ENCODE measurements at places on chromosomes 7 and 10.

DNA sequence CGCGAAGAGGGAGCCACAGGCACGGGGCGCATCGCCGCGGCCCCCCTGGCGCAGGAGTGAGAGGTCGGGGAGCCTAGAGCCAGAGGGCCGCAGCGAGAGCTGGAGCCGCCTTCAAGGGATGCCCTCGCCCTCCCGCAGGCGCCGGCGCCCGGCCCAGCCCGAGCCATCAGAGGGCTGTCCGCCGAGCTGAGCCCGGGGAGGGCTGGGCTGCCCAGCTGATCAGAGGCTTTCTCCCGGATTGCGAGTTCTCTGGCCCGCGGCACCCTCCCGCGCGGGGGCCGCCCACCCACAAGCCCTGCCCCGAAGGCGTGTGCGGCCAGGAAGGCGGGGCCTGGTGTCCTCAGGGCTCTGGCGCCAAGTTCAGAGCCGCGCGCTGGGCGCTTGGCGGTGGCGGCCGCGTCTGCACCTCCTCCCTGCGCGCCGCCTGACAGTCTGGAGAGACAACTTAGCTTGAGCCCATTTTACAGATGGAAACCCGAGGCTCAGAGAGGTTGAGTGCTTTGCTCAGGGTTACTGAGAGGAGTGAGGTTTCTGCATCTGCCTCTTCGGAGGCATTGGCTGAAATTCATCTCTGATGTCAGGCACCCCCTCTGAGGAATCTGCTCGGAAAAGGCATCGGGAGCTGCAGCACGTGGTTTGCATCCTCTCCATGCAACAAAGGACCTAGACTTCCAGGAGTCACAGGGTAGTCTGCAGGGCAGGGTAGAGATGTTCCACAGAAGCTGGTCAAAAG, 3.8 kb upstream of the ANTXRL start:
- peak; percentile 91 for DNase-seq

DNA sequence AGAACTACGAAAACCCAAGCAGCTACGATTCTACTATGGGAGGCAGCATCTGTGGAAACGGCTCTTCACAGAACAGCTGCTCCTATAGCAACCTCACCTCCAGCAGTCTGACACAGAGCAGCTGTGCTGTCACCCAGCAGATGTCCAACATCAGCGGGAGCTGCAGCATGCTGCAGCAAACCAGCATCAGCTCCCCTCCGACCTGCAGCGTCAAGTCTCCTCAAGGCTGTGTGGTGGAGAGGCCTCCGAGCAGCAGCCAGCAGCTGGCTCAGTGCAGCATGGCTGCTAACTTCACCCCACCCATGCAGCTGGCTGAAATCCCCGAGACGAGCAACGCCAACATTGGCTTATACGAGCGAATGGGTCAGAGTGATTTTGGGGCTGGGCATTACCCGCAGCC, 81.6 kb upstream of the SAMD8 start:
- no peak for DNase-seq

DNA sequence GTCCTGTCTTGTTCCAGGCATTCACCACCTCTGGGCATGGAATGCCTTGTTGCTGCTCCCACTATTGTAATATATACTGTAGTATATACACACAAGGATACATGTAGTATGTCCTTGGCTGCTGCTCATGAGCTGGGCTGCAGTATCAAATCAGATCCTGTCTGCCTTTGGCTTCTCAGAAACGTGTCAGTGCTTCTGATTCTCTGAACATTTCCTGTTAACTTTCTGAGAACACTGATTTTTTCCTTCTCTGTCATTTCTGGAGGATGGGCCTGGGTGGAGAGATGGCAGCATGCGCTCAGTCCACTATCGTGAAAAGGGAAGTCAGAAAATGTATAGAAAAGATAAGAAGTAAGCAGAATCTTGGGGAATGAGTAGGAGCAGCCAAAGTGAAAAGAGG, 12.2 kb downstream of the SFTPA2 start:
- DNase-seq: no peak

DNA sequence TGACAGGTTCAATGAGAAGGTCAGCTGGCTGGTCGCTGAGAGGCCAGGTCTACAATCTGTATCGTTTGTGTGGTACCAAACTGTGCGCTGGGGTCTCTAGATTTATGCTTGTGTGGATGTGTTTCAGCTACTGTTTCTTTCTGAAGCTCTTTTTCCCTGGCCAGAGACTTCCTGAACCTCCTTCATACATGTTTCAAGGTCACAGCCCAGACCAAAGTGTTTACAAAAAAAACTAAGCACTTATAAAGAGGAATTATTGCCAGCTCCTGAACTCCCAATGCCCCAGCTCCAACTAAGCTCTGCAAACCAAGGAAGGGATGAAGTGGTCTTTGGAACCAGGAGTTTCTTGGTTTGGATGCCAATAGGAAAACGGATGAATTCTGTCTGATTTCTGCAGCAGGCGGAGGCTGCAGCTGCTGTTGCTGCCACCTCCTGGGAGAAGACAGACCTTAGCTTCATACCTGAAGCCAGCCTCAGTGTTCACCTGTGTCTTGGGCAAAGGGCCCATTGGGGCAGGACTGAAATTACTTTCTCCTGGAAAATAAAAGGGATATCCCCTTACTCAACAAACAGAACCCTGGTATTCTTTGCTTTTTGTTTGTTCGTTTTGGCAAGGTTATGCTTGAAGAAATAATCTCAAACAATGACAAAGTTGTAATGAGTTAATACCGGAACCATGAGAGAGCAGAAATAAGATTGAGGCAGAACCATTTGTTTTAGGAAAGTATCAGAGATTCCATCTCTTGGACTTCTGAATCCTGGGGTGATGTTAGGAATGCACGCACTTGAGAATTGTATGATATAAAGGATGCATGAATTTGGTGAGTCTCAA, 24.6 kb upstream of the MKLN1 start:
- no peak for DNase-seq

GRCh38 chr10:49600781-49601400, 9.2 kb upstream of the SLC18A3 start:
- no peak for DNase-seq

DNA sequence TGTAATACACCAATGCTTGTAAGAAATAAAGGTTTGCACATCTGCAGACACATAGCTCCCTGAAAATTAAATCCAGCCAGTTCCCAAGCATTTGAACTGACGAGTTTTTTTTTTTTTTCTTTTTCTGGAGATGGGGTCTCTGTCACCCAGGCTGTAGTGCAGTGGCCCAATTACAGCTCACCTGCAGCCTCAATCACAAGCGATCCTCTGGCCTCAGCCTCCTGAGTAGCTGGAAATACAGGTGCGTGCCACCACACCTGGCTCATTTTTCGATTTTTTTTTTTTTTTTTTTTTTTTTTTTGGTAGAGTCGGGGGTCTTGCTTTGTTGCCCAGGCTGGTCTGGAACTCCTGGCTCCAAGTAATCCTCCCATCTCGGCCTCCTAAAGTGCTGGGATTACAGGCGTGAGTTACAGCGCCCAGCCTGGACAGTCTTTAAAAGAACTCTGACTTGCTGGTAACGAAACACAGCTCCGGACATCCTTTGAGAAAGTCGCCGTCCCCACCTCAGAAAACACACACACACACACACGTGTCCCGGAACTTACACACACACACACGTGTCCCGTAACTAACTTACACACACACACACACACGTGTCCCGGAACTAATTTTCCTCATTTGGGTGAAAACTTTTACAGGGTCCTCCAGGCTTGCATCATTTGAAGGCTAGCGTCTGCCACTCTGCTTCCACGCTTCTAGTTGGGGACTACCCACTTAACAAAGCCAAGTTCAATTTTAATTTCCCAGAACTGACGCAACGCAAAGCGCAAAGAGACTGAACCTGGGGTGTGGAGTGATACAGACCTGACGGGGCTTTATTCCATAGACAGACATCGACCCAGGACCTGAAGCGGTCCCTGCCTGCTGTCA, 18.6 kb downstream of the OCM2 start:
- DNase-seq: peak; percentile 41

DNA sequence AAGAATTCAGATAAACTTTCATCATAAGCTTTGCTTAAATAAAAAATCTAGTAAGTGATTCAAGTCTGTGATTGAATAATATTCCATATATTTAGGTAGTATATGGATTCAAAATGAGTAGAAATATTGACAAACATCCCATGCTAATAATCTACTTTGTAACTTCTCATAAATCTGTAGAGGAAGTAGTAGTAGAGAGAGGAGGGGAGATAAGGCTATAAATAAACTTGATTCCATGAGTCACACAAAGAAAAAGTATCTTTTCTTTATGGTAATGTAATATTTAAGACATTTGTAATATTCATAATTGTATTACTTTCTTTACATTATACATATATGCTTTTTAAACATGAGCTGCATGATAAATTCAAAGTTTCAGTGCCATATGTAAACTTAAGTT, 25.6 kb upstream of the CD36 start:
- peak; percentile 48 for DNase-seq

- no peak for DNase-seq
Measured at GRCh38 chr10:72277340-72277995, 3.7 kb downstream of the DDIT4 start.

DNA sequence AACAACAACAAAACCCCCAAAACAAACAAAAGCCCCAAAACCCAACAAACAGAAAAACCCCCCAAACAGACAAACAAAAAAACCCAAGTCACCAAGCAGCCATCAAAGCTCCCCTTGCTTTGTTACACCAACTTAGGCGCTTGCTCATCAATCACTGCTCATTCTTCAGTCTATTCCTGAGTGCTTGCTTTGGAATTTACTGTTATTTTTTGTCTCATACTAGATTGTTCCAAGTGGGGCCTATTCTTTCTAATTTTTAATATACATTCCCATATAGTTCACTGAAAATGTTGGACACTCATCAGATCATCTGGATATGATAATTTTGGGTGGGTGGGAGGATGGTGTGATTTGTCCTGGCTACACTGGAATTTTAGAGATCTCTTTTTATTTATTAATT, 126.0 kb upstream of the JCAD start:
- no peak for DNase-seq

DNA sequence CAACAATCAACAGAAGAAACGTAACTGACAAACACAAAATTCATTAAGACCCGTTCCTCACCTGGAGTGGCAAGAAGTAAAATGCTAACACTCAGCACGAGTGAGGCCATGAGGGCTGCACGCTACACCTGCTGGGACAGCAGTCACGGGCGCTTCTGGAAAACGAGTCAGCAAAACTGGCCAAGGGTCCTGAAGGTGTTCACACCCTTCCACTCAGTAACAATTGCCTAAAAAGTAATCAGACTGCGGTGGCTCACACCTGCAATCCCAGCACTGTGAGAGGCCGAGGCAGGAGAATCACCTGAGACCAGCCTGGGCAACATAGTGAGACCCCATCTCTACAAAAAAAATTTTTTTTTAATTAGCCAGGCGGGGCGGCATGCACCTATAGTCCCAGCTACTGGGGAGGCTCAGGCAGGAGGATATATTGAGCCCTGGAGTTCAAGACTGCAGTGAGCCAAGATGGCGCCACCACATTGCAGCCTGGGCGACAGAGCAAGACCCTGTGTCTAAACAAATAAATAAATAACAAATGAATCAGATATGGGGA, 199.1 kb downstream of the MAD1L1 start:
- no peak for DNase-seq

DNA sequence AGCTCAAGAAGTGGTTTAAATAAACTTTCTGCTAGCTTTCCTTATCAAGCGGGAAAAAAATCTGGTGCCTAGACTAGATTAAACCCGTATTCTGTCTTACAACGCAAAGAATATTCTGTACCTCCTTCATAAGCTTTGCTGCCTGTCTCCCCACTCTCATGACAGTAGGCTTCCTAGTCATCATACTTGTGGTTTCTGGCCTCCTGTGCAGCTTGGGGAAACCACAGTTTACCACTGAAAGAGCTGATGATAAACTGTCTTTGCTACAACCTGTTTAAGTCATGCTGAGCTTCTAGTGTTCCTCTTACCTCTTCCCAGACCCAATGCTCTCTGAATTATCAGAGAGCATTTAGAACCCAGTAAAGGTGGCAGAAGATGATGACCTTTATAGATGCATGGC, 55.0 kb downstream of the PODXL start:
- DNase-seq: no peak

GRCh38 chr10:127267442-127267841, 71.1 kb upstream of the INSYN2A start:
- DNase-seq: no peak

GRCh38 chr7:102988631-102989560, 76.1 kb downstream of the LRRC17 start:
- peak; percentile 29 for DNase-seq

DNA sequence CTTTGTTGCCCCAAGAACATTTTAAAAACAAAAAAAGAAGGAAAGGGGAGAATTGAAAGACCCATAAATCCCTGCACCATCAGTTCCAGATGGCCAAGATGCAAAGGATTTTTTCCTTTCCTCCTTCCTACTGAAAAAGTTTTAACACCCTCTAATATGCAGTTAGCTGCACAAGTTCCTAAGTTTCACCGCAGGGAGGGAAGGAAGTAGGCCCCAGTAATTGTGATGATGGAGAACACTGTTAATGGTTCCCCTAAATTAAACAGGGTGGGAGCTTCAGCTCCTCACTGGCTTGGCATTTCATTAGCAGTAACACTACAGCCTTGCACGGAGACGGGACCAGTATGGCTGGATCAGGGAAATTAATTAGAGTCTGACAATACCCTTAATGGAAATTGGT, 63.7 kb upstream of the PPIF start:
- DNase-seq: no peak

DNA sequence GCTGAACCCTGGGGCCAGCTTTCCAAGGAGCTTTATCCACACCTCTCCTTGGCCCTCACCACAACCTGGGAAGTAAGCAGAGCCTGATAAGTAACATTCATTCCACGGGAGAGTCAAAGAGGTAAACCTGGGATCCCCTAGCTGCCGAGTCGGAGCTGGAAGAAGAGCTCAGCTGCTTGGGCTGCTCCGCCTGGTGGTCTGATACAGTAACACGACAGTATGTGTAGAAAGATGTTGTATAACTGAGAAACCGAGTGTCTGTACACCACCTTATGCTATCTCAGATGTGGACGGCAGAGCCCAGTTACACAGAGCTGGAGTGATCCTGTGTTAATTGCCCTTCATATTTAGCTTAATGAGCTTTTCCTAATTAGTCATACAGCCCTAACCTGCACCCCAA, 151.3 kb upstream of the KMT2E start:
- DNase-seq: no peak

DNA sequence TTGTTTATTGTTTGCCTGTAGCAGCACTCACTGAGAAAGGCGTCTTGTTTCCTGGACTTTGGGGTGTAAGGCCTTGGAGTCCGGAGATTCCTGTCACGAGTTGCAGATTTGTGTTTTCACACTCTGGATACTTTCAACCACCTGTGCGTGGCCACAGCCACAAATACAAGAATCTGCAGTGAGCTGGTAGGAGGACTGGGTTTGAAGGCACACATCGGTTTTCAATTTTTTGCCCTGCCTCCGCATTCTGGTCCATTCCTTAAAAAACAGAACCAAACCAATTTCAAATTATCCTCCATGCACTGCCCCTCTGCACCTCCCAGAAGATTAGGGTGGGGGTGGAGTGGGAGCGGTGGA, 619 bp downstream of the EXOC4 start:
- DNase-seq: peak; percentile 7

DNA sequence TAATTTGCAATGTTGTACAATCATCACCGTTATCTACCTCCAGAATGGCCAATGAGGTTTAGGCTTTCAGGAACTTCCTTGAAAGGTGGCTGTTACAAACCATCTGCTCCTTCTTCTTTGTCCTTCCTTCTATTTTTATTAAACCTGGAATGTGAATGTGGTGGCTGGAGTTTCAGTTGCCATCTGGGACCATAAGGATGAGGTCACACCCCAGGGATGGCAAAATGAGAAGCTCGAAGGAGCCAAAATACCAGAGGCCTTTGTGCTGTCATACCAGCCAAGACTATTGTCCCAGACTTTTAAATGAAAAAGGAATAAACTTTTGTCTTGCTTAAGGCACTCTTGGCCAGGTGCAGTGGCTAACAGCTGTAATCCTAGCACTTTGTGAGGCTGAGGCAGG, 30.9 kb upstream of the LMTK2 start:
- no peak for DNase-seq

Data from suppressor macrophage treated with lipopolysaccharide for 1 hour (primary cell).